Motor neuron (in vitro differentiated cells): ENCODE measurements at places on chromosomes 16 and 17. TPM values are rescaled to one million over a fixed set of nuclear protein-coding genes. Genes with fewer than 3 reads are reported as not detected.

Gene PABPN1L
- not detected in 2 replicates for total RNA-seq

Gene KRTAP4-1
- total RNA-seq, result 0.85 TPM in 1 of 2 replicates, not detected in the other

Gene RPTOR
- total RNA-seq, result 15.6 and 18.3 TPM in 2 replicates

Gene BRIP1
- total RNA-seq, result 0.83 and 1.0 TPM in 2 replicates

Gene NPIPA2
- total RNA-seq, result 1.1 and 1.7 TPM in 2 replicates

Gene C16orf54
- total RNA-seq, result 0.05 TPM in 1 of 2 replicates, not detected in the other

Gene HNF1B
- total RNA-seq, result 0.05 and 0.31 TPM in 2 replicates

Gene SEPTIN12
- 1.3 and 1.4 TPM in 2 replicates for total RNA-seq

Gene TBC1D3K
- total RNA-seq, result not detected in 2 replicates

Gene KRTAP4-9
- total RNA-seq, result not detected in 2 replicates

Gene FSCN2
- total RNA-seq, result 0.60 and 1.1 TPM in 2 replicates

Gene TNK1
- 0.96 and 1.3 TPM in 2 replicates for total RNA-seq

Gene KRTAP16-1
- 0.13 TPM in 1 of 2 replicates, not detected in the other for total RNA-seq
